PC-9 (cell line): ENCODE measurements at places on chromosomes 2 and 18. TPM values are rescaled to one million over a fixed set of nuclear protein-coding genes. Genes with fewer than 3 reads are reported as not detected.

DNAH6 gene
- not detected in 2 replicates for total RNA-seq

SPEG gene
- total RNA-seq, result 46.8 and 55.8 TPM in 2 replicates

TUBB8B gene
- total RNA-seq, result not detected in 2 replicates

CYP20A1 gene
- 6.8 and 6.9 TPM in 2 replicates for total RNA-seq

CFAP65 gene
- total RNA-seq, result not detected in 2 replicates

SGPP2 gene
- 0.57 and 1.1 TPM in 2 replicates for total RNA-seq

DTNA gene
- not detected in 2 replicates for total RNA-seq

PECR gene
- 10.8 and 16.0 TPM in 2 replicates for total RNA-seq

NEB gene
- 0.15 TPM in 1 of 2 replicates, not detected in the other for total RNA-seq

KLHL30 gene
- 0.80 and 1.2 TPM in 2 replicates for total RNA-seq

EMILIN2 gene
- total RNA-seq, result 0.07 TPM in 1 of 2 replicates, not detected in the other

MYO7B gene
- total RNA-seq, result not detected in 2 replicates
